ENCODE measurements at places on chromosomes 3 and 15. TPM values are rescaled to one million over a fixed set of nuclear protein-coding genes. Genes with fewer than 3 reads are reported as not detected.

GRCh38 chr15:92652576-92652966 is 3.0 kb downstream of the FAM174B start:
- no peaks in the 10 kb centered on the region for H3K27me3 ChIP-seq
- no peak for DNase-seq
- no peak overlapping the region for H3K4me3 ChIP-seq
- H3K27ac ChIP-seq: peak overlapping the region; percentile 97

DNA sequence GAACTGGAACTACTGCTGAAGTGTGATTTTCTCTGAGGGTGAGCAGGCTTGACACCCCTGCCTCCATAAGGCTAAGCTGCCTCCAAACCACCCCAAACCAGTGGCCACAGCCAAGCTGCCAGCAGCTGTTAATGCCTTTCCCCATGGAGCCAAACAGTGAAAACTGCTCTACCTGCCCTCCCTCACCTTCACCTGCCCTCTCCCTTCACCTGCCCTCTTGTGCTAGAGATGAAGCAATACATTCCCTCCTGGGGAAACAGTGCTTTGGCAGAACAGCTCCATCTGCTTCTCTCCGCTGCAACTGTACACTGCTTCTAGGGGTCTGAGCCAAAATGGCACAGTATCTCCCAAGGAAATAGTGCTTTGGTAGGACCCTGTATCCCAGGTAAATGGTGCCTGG is 374.1 kb downstream of the FHIT start:
- no peaks in the 10 kb centered on the region for H3K27me3 ChIP-seq
- no peaks in the 10 kb centered on the region for H3K36me3 ChIP-seq
- no peak overlapping the region for H3K27ac ChIP-seq
- H3K4me1 ChIP-seq: no peaks in the 10 kb centered on the region

- H3K4me3 ChIP-seq: no peak overlapping the region
- no peak overlapping the region for H3K27ac ChIP-seq
- H3K36me3 ChIP-seq: no peaks in the 10 kb centered on the region
- H3K4me1 ChIP-seq: no peaks in the 10 kb centered on the region
- H3K27me3 ChIP-seq: no peaks in the 10 kb centered on the region
These were observed 562.1 kb downstream of the IGSF11 start for GRCh38 chr3:118472586-118472985.

GRCh38 chr3:54999159-54999558 is 71.3 kb upstream of the LRTM1 start:
- no peak for DNase-seq
- H3K4me1 ChIP-seq: peaks cover 11% of the 10 kb centered on the region
- H3K27ac ChIP-seq: no peak overlapping the region
- H3K4me3 ChIP-seq: no peak overlapping the region

DNA sequence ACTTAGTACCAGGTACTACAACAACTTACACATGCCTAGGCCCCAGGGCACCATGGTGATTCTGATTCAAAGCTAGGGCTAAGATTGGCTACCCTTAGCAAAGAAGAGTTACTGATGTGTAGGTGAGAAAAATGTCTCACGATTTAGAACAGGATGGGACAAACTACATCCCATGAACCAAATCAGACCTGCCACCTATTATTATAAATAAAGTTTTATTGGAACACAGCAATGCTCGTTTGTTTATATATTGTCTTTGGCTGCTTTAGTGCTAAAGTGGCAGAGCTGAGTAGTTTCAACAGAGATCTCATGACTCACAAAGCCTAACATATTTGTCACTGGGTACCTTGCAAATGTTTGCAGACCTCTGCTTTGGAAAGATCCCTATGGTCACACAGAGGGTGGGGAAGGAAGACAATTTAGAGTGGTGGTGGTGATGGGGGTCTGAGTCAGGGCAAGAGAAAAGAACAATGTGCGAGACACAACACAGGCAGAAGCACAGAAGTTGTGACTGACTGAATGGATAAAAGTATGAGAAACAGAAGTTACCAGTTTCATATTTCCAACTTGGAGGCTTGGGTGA is 770.6 kb upstream of the CFAP20DC start:
- H3K36me3 ChIP-seq: no peaks in the 10 kb centered on the region
- H3K4me3 ChIP-seq: no peak overlapping the region
- no peaks in the 10 kb centered on the region for H3K4me1 ChIP-seq
- no peak for DNase-seq
- H3K27me3 ChIP-seq: no peaks in the 10 kb centered on the region

- H3K27ac ChIP-seq: no peak overlapping the region
- H3K4me3 ChIP-seq: no peak overlapping the region
- H3K27me3 ChIP-seq: no peaks in the 10 kb centered on the region
- no peaks in the 10 kb centered on the region for H3K4me1 ChIP-seq
- no peaks in the 10 kb centered on the region for H3K36me3 ChIP-seq
- DNase-seq: no peak
These were observed 51.5 kb upstream of the CFAP20DC start for GRCh38 chr3:59101231-59101736.

DNA sequence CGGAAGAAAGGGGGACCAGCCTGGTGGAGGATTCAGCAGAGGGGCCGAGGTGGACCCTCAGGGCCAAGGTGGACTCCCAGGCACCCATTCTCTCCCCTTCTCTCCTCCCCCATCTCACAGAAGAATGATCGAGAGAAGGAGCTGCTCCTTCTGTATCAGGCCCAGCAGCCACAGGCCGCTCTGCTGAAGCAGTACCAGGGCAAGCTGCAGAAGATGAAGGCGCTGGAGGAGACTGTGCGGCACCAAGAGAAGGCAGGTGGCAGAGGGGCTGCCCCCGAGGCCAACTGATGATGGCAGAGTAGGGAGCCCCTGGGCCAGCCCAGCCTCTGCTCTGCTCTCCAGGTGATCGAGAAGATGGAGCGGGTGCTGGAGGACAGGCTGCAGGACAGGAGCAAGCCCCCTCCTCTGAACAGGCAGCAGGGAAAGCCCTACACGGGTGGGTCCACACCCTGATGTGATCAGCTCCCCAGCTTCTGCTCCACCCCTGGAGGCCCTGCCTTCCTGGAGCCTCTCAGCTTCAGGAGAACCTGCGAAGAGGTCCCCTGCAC is 36.5 kb downstream of the CYP11A1 start:
- DNase-seq: no peak
- H3K4me3 ChIP-seq: no peak overlapping the region
- H3K27ac ChIP-seq: no peak overlapping the region

GRCh38 chr3:197027151-197027895 is 2.3 kb downstream of the MELTF start:
- no peak overlapping the region for H3K4me3 ChIP-seq
- no peak for DNase-seq
- H3K27me3 ChIP-seq: no peaks in the 10 kb centered on the region
- peaks cover 43% of the 10 kb centered on the region for H3K4me1 ChIP-seq
- H3K36me3 ChIP-seq: no peaks in the 10 kb centered on the region

GRCh38 chr15:85473455-85473854 is 93.1 kb downstream of the AKAP13 start:
- H3K27me3 ChIP-seq: no peaks in the 10 kb centered on the region
- no peak overlapping the region for H3K27ac ChIP-seq
- no peaks in the 10 kb centered on the region for H3K36me3 ChIP-seq
- no peak overlapping the region for H3K4me3 ChIP-seq

GRCh38 chr3:72434296-72434695 is 413.9 kb downstream of the SHQ1 start:
- no peaks in the 10 kb centered on the region for H3K36me3 ChIP-seq
- no peaks in the 10 kb centered on the region for H3K27me3 ChIP-seq
- DNase-seq: no peak
- H3K4me1 ChIP-seq: peaks cover 17% of the 10 kb centered on the region
- H3K4me3 ChIP-seq: no peak overlapping the region
- no peak overlapping the region for H3K27ac ChIP-seq

DNA sequence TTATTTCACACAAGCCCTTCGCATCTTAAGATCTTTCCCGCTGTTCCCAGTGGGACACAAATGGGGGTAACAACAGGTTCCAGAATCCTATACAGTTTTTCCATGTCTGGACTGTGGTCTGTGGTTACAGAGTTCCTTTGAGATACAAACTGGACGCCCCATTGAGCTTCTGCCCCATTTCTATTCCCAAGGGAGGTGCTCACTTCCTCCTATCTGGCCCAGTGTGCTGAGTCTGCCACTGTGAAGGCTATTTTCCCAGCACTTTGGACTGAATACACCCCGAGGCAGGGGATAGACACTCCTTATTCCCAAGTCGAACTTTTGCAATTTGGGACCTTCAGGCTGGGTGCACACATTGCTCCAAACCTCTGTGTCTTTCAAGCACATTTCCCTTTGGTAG is 44.0 kb downstream of the MESD start:
- no peaks in the 10 kb centered on the region for H3K27me3 ChIP-seq
- H3K36me3 ChIP-seq: peaks cover 27% of the 10 kb centered on the region
- H3K4me1 ChIP-seq: no peaks in the 10 kb centered on the region
- H3K27ac ChIP-seq: no peak overlapping the region
- H3K4me3 ChIP-seq: no peak overlapping the region

GRCh38 chr15:61835496-61836106 is 224.6 kb downstream of the VPS13C start:
- H3K4me3 ChIP-seq: no peak overlapping the region
- H3K36me3 ChIP-seq: no peaks in the 10 kb centered on the region
- no peaks in the 10 kb centered on the region for H3K27me3 ChIP-seq
- no peak overlapping the region for H3K27ac ChIP-seq
- no peaks in the 10 kb centered on the region for H3K4me1 ChIP-seq

- H3K27ac ChIP-seq: no peak overlapping the region
- no peak overlapping the region for H3K4me3 ChIP-seq
- H3K36me3 ChIP-seq: no peaks in the 10 kb centered on the region
- H3K4me1 ChIP-seq: no peaks in the 10 kb centered on the region
These were observed 167.3 kb downstream of the SQOR start for GRCh38 chr15:45802140-45802539.

The SLC28A1 gene
- not detected for total RNA-seq

The POPDC2 gene
- 1.9 TPM for total RNA-seq

The FRMD5 gene
- 0.67 TPM for total RNA-seq

The ANKRD63 gene
- not detected for total RNA-seq

The IQCH gene
- 9.6 TPM for total RNA-seq

The CHDH gene
- total RNA-seq: 26.9 TPM

The CADM2 gene
- 4.0 TPM for total RNA-seq

All from thyroid gland (tissue), 4 donors.